ENCODE measurements at places on chromosomes 13 and 19.

GRCh38 chr13:91792054-91792453 lies 393.6 kb downstream of the GPC5 start:
- no peak for DNase-seq

DNA sequence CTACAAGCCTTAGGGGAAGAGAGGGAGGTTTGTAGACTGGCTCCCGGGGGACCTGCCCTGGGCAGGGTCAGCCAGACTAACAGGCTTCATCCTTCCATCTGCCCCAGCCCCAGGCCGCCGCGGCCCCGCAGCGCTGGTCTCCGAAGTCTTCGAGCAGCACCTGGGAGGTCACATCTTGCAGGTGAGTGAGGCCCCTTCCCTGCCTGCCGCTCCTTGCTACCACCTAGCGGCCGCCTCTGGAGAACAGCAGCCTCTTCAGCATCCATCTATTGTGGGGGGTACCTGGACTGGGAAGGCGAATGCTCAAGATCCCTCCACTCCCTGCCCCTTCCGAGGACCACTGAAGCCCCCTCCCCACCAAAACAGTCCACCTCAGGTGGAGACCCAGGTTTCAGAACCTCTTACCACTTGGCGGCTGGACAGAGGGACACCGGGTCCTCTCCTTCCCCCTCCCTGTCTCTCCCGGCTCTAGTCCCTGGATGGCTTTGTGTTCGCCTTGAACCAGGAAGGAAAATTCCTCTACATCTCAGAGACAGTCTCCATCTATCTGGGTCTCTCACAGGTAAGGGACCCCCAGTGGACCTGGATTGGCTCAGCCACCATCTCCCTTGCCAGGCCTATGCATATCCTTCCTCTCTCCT lies 12.7 kb downstream of the NPAS1 start:
- DNase-seq: peak; percentile 65

GRCh38 chr13:39353988-39354387 lies 249.0 kb downstream of the LHFPL6 start:
- DNase-seq: no peak

DNA sequence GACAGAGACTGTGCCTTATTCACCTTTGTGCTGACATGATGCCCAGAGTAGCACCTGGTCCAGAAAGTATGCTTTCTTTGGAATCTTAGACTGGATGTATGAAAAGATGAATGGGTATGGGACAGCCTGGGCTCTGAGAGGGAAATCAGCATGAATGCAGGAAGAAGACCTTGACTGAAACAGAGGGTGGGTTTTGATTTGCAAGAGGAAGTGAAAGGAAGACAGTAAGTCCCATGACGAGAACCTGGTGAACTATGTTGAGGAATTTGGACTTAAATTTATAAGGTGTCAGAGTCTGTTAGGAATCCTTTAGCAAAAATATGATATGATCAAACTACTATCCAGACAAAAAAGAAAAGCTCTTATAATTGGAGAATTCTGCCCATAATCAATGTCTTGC lies 301.9 kb downstream of the SPRY2 start:
- no peak for DNase-seq

DNA sequence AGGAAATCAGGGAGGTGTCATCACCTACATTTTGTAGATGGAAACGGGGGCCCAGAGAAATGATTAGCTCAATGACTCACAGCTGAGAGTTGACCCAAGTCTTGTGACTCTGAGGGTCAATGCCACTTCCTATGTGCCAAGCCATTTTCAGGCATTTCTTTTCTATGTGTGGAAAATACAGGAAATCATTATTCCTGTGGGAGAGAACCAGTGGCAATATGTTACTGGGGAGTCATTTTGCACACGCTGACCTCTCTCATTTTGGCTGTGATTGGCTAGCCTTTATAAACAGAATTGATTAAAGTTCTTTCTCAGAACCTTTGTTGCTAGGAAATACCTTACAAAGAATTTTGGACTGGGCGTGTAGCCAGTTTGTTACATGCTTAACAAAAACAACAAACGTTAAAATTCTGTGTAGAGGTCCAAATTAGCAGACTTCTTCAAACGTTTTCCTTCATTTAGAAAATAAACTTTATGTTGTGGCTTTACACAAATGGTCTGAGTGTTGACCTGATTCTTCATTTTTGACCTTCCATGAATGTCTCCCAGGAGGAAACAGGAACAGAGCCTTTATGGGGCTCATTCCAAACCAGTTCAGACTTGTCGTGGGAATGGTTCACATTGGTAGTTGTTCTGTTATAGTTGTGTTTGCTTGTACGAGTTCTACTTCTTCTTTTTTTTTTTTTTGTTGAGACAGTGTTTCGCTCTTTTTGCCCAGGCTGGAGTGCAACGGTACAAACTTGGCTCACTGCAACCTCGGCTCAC lies 11.4 kb downstream of the PCCA start:
- no peak for DNase-seq

GRCh38 chr19:45929247-45929646 lies 14.7 kb upstream of the NANOS2 start:
- no peak for DNase-seq

- DNase-seq: no peak
Measured at GRCh38 chr19:51681286-51681941, 11.7 kb upstream of the SPACA6 start.

DNA sequence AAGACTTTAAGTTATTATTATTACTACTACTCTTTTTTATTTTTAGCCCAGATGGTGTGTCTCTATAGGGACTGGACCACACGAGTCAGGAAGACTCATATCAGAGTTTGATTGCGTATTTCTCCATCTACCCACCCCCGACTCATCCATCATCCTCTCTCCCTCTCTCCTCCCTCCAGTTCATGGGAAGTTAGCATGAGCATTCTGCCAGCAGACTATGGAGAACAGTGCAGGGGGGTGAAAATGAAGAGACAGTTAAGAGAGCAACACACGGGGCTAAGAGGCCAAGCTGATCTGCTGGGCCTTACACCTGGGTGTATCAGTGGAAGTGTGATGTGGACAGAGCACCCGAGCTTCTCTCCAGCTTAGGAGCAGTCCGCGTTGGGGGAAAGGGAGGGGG lies 95.0 kb downstream of the UQCRFS1 start:
- no peak for DNase-seq

- no peak for DNase-seq
Measured at GRCh38 chr13:35140831-35141230, 198.8 kb downstream of the NBEA start.

DNA sequence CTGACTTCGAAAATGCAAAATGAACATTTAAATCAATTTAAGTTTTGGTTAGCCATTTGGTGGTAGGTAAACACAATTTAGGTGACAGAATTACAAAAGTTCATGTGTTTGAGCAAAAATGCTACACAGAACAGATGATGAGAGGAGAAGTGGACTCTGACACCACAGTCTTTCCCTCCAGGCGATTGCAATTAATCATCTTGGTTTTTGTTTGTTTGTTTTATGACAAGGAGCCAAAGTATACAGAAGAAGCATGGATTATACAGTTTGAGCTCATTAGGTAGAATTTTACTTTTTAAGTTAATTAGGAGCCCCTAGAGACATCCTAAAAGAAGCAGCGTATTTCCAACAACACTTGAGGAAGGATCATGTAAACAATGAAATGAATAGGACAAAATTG lies 49.3 kb upstream of the FREM2 start:
- DNase-seq: no peak

DNA sequence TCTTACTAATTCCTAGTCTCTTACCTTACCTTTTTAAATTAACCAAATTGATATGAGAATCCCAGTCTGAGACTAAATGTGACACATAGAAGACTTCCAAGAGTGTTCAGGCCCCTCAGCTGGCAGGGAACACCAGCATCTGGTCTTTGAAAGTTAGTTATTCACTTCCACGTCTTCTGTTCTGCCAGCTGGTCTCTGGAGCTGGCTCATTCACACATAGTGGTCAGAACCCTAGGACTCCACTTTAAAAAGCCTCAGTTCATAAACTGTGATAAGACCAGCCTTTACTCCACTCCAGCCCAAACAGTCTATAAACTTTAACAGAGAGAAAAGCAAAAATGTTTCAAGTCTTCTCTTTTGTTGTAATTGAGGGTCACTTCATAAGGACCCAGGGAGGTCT lies 263.0 kb downstream of the DCT start:
- DNase-seq: no peak

- DNase-seq: no peak
Measured at GRCh38 chr19:49155005-49155819, at the start of gene HRC. TSS of gene HRC (minus strand) at chr19:49155396. CDS start at chr19:49155237, 159 bp downstream.

- DNase-seq: no peak
Measured at GRCh38 chr13:30192320-30193093, 114.8 kb downstream of the KATNAL1 start.

DNA sequence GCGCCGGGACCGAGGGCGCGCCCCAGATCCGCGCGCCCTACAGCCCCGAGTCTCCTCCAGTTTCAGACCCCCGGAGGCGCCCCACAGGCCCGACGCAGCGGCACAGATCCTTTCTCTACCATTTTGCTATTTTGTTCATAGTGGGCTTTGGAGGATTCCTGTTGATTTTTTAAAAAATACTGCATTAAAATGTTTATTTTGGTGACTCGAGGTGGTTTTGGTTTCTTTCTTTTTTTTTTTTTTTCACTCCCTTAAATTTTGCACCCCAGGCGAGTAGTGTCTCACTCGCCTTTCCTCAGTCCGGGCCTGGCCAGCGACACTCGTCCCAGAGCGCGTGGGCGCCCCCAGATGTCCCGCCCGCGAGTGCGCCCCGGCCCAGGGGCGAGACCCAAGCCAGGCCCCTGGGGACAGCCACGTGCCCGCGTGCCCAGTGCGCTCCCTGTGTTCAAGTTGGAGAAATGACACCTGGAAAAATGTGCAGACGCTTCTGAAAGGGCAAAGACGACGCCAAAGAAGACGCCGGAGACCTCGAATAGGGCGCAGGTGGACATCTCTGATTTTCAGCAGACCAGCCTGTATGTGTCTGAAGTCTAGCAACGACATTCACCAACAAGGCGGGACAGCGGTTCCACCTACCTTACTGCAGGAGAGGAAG lies 471 bp upstream of the INSR start:
- no peak for DNase-seq

GRCh38 chr19:44648631-44649251 lies 5.0 kb downstream of the PVR start:
- no peak for DNase-seq

DNA sequence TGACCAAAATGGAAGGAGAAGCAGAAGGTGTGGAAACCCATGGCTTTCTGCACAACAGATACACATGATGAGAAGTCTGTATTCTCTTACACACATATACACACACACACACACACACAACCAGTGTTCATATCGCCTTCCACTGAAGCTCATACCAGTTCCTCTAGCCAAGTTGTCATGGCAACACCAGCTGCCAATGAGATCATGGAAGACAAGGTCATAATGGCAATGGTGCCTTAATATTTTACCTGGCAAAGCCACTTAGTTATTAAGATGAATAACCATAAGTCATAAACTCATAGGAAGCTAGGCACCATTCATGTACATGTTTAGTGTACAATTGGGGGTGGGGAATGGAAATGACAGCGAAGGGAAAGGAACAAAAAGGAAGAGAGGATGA lies 2.6 kb upstream of the DHRS12 start:
- peak; percentile 51 for DNase-seq

DNA sequence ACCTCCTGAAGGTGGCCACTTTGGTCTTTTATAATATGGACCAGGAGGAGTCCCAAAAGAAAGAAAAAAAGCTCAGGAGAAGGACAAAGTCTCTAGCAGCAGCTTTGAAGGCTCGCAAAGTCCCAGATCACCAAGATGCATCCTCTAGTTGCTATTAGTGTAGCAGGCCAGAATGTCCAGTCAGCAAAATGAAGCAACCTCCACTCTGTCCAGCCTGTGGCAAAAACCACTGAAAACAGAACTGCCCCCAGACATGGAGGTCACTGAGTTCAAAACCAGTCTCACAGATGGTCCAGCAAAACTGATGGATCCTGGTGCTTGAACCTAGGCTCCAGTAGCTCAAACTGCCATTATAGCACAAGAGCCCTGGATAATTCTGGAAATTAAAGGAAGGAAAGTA lies 10.4 kb downstream of the LILRB4 start:
- no peak for DNase-seq

DNA sequence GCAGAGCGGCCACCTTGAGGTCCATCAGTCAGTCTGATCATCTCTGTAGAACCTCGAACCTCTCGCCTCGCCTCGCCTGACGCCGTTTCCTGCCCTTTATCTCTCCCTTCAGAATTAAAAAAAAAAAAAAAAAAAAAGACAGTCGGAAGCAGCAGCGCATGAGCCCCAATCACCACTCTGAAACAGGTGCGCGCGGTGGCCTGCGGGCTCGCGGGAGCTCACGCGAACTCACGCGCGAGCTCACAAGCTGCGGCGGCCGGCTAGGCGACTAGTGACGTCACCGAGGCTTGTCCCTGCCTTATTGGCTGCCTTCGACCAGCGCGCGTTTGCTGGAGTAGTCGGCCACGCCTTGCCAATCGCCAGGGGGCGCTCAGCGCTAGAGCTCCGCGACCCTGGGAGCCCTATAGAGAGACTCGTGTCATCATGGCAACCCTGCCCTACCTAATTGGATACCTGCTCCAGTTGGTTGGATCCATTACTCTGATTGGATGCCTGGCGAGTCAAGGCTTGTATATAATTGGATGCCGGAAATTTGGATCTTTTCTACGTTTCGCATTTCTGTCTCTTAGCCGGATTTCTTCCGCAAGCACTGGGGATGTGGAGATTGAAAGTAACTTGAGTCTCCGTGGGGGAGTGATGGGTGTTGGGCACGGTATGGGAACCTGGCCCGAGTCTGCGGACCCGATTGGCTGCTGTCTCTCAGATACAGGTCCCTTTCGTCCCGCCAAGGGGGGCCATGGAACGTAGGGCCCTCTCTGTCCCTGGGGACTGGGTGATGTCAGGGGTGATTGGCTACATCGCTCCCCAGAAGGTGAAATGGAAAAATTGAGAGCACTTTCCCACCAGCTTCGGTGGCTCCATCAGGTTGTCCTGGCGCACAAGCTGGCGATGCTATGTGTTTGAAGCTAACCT lies 31.6 kb downstream of the SYT3 start:
- peak; percentile 47 for DNase-seq

DNA sequence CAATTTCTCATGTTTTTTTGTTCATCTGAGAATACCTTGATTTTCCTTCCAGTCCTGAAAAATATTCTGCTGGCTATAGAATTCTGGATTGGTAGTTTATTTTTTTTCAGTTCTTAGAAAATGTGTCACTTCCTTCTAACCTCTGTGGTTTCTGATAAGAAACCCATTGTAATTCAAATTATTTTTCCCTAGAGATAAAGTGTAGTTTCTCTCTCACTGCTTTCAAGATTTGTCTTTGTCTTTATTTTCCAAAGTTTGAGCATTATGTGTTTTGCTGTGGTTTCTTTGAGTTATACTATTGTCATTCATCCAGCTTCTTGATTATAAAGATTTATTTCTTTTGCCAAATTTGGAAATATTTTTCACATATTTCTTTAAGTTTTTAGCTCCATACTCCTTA lies 324.0 kb upstream of the SPRY2 start:
- no peak for DNase-seq

All from CD4-positive, alpha-beta T cell treated with Interleukin-4 for 4 hours (primary cell).